ENCODE measurements at places on chromosomes 16 and 17.

DNA sequence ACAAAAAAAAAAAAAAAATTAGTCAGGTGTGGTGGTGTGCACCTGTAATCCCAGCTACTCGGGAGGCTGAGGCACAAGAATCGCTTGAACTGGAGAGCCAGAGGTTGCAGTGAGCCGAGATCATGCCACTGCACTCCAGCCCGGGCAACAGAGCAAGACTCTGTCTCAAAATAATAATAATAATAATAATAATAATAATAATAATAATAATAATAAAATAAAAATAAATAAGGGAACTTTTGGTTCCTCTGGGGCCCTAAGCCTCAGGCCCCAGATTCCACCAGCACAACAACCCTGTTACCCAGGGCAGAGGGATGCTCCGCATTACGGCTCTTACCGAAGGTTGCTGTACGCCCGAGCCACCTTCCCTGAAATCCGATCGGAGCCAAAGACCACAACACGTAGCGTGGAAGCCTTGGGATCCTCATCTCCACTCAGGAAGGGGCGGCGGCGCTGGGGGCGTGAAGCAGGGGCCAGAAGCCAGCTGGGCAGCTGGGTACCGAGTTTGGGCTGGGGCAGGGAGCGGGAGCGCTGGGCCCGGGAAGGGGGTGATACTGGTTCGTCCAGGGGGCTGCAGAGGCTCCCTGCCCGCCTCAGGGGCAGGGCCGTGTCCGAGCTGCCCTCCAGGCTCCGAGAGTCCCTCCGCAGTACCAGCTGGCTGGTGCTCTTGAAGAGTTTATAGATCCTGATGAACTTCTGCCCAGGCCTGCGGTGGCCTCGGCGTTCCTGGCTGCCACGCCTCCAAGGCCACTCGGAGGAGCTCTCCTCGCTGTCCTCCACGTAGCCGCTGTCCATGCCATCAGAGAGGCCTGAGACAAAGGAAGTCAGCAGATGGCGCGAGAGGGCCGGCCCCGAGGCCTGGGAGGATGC lies 20.6 kb upstream of the PIK3R6 start:
- no peak for DNase-seq

DNA sequence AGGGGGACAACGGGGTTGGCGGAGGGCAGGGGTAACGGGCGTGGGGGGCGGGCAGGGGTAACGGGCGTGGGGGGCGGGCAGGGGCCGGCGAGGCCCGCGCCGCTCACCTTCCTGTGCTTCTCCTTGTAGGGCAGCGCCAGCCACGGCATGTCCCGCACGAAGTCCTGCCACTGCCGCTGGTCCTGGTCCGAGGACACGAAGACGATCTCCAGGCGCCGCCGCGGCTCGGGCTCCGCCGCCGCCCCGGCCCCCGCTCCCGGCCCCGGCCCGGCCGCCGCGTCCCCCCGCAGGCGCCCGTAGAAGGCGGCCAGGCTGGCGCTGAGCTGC lies 401 bp downstream of the NXN start:
- DNase-seq, result no peak

- no peak for DNase-seq
Observed at GRCh38 chr16:50525716-50526115, 22.5 kb upstream of the NKD1 start.

- no peak for DNase-seq
Observed at GRCh38 chr17:73227944-73228343, 33.7 kb downstream of the CPSF4L start.

DNA sequence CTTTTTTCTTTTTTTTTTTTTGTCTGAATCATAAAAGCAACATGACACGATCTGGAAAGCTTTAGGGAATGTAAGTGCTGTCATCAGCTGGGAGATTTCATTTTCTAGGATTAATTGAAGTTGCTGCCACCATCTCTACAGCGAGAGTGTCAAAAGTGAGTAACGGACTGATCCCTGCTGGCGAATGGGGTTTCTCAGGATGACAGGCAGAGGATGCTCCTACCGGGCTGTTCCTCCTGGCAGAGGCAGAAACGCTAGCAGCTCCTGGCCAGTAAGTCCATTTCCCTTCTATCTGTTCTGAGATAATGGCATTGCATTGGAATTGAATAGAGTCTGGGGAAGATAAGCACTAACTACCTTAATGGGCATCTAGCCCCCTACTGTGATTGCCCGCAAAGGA lies 80.5 kb upstream of the KIFC3 start:
- DNase-seq, result no peak

DNA sequence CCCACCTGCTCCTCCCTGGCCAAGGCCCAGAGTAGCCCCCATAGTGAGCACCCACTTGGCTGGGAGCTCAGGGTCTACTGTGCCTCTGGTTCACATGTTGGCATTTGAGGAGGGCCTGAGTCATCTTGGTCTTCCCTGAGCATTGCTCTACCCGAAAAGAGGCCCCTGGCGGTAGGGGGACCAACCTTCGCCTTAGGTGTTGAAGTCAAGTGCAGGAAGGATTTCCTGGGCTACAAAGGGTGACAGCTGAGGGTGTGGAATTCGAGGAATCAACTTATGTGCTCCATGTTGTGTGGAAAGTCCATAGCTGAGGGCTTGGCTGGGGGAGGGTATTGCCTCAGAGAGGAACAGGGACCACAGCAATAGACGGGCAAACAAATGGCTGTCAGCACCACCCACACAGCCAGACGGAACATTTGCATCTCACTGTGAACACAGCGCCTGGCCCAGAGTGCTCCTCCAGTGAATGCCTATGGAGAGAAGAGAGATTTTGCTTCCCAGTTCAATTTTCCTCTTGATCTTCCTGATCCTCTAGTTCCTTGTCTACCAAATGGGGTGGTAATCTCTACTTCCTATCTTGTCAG lies 35.6 kb upstream of the NGFR start:
- DNase-seq, result no peak

DNA sequence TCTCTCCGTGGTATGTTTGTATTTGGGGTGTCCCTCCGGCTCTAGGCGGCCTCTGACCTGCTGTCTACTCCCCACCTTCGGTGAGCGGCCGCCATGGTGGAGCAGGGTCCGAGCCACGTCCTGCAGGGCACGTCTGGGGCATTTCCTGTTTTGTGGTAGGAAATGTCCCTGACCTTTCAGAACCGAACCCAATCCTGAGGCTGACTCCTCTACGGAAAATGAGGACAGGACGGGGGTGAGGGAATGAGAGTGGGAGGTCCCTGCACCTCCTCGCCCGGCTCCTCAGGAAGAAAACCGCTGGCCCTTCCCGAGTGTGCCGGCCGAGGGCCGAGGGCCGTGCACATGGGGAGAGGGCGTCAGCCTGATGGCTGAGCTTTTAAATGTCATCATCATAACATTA lies 45.8 kb downstream of the WDR45B start:
- no peak for DNase-seq

- no peak for DNase-seq
Observed at GRCh38 chr16:1991135-1991551, 1.4 kb downstream of the SYNGR3 start.
